ENCODE measurements at places on chromosomes 5 and 9.

- DNase-seq, result no peak
Observed at GRCh38 chr9:79089054-79089560, 482.7 kb upstream of the TLE4 start.

DNA sequence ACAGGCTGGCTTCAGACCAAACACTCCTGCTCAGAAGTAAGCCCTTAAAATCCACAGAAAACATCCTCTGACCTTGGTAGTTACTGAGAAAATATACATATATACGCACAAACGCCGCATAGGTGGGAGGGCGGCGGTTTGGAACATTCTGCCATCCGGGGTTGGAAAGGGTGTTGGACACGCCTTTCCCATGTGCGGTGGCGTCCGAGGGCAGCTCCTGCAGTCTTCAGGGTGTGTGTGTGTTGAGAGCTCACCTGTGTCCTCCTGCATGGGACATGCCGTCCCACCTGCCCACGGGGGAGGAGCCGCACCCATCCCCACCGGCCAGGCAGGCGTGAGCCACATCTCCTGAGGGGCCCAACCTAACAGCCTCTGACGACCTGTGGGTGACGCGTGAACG lies 28.2 kb downstream of the SLC9A3 start:
- DNase-seq, result no peak

GRCh38 chr9:89426384-89426961 lies 71.4 kb downstream of the SEMA4D start:
- DNase-seq, result no peak

DNA sequence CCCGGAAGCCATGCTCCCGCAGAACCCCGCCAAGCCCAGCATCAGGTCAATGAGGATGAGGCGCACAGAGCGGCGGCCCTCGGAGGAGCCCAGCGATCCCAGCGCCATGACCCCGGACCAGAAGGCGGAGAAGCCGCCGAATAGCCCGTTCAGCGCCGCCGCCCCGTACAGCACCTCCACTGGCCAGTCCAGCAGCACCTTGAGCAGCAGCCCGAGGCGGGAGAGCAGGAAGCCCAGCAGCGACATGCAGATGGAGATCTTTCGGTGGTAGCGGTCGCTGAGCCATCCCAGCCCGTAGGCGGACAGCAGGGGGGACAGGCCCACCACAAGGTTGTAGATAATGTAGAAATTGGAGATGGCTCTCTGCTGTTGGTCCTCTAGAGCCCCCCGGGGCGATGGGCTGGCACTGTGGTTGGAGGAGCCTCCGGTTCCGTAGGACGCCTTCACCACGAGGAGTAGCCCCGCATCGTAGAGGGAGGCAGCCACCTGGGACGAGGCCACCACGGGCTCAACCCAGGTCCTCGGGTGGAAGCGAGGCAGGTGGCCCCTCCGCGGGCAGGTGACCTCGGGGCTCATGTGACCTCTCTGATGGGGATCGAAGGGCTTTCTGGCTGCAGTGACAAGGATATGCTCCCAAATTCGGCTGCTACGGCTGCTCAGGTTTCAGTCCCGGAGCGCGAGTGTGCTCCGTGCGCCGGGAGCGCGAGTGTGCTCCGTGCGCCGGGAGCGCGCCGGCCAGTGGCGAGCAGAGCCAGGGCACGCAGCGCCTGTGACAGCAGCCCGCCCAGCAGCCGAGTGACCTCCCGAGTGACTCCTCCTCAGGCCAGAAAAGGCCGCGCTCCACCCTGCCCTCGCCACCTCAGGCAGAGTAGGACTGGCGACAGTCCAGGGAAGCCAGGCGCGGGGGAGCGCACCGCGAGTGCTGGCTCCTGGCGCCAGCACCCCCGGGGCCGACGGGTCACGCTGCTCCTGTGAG lies at the start of gene SLC46A2:
Gene SLC46A2, minus strand, starts transcription at position 771 of the 976 bp plus-strand sequence. Its CDS starts 195 bp downstream, at position 576.
- DNase-seq, result no peak

DNA sequence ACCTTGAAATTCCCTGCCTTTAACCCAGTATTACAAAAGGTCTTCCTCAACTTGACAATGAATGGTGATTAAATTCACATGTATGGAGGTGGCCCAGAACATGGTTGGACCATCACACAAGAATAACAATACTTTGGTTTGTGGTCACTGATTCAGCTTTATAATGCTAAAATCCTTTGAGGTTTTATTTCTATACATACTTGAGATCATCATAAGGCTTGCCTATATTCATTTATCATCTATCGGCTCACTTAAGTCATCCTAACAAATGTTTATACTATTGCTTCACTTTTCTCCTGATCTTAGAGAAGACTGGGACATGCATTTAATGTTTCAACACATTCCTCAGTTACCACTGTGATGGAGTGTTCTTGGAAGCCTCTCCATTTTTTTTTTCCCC lies 191.3 kb downstream of the DMAC1 start:
- no peak for DNase-seq

DNA sequence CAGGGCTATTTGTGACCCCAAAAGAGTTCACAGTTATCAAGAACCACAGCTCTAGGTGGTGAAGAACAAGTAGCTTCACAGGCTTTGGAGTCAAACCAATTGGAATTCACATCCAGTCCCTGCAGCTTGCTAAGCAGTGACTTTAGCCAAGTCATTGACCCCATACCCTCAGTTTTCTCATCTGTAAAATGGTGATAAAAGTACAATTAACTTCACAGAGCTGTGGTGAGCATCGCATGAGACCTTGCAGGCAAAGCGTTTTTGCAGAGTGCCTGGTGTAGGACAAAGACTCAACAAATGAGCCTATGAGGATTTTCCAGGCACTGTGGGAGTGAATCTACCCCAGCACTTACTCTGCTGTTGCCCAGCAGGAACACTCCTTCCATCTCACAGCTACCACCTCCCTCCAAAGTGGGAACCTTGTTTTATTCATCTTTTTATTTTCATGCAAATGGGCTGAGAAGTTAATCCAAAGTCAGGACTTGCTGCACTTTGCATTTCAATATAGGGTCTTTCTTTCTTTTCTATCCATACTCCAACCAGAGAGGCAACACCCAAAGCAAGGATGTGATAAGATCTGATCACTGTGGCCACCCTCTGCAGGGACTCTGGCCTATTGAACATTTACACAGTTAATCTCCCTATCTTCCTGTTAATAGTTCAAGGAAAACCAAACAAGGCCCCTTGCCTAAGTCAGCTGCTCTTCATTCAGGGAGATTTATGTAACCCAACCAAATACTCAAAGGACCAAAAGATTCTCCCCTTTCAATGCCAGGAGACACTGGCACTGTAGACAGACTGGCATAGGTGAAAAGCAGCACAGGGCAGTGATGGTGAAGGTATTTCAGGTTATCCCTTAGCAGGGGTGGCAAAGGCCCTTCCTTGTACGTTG lies 41.9 kb downstream of the ABCA1 start:
- DNase-seq, result no peak

- no peak for DNase-seq
Observed at GRCh38 chr9:38253200-38253599, 139.3 kb upstream of the ALDH1B1 start.

- no peak for DNase-seq
Observed at GRCh38 chr5:79011219-79011836, 26.2 kb upstream of the ARSB start.

DNA sequence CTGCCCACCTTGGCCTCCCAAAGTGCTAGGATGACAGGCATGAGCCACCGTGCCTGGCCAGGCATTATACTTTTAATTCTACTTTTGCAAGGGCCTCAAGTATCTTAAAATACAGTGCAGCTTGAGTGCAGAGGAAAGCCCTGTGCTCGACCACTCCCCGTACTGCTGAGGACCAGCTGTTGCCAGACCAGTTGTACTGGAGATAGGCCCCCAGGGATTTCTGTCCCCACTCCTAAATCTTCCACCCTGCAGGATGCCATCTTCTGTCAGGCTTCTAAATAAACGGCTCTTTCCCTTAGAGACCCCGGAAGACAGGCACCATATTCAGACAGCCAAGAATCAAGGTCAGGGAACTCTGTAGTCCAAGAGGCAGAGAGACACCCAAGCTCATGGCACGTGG lies 16.6 kb upstream of the PSMD5 start:
- DNase-seq, result no peak

DNA sequence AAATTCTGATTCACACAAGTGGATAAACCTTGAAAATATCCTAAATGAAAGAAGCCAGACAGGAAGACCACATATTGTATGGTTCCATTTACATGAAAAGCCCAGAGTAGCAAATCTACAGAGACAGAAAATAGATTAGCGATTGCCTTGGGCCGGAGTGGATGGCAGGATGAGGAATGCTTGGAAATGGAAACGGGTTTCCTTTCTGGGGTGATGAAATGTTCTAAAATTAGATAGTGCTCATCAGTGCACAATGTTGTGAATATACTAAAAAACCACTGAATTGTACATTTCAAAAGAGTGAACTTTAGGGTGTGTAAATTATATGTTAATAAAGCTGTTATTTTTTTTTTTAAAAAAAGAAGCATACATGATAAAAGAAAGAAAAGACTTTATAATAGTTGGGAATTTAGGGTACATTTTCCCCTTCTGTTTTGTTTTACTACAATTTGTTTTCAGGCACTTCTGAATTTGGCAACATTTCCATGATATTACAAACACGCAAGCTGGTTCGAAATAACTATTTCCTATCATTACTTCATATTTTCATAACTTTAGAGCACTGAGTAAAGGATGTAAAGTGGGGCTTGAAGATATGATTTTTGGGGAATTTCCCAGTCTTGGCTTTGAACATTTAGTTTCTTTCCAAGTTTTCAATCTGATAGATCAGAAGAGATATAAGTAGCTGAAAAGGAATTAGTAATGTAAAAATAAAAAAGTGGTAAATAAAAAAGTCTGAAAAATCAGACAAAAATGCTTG lies 23.9 kb downstream of the SLC35A4 start:
- DNase-seq, result no peak

- no peak for DNase-seq
Observed at GRCh38 chr5:51279983-51280706, 103.1 kb upstream of the ISL1 start.

DNA sequence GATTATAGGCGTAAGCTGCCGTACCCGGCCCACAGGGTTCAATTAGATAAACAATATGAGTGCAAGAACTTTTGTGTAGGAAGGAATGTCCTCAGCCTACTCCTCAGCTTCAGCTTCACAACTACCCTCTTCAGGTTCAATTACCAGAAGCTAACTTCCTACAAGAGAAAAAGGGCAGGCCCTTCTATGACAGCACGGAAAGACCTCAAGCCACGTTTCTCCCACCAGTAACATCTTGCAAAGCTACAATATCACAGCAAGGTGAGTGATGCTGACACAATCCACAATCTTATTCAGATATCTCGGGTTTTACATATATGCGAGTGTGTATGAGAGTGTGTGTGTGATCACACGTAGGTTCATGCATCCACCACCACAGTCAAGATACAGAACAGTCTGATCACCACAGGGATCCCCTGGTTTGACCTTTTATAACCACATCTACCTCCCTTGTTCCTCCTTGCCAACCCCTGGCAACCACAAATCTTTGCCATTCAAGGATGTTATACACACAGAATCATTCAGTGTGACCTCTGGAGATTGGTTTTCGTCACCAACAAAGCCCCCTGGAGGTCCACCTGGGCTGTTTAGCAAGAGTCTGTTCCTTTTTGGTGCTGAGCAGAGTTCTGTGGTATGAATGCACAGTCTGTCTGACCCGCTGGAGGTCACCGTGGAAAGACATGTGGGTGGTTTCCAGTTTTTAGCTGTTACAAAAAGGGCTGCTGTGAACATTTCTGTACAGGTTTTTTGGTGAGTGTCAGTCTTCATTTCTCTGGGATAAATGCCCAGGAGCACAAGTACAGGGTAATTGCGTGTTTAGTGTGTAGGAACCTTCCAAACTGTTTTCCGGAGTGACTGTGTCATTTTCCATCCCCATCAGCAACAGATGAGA lies 38.2 kb downstream of the IPPK start:
- DNase-seq, result no peak

DNA sequence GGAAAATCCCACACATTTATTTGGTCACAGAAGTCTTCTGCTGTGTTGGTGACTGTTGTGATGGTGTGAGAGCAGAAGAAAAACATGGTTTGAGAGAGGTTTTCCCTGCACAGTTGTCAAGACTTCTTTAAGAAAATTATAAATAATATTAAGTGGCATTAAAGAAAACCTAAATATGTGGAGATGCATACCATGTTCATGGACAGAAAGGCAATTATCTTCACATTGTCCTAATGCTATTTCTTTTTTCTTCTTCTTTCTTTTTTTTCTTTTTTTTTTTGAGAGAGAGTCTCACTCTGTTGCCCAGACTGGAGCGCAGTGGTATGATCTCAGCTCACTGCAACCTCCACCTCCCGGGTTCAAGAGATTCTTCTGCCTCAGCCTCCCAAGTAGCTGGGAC lies 24.3 kb upstream of the ERGIC1 start:
- DNase-seq, result no peak

DNA sequence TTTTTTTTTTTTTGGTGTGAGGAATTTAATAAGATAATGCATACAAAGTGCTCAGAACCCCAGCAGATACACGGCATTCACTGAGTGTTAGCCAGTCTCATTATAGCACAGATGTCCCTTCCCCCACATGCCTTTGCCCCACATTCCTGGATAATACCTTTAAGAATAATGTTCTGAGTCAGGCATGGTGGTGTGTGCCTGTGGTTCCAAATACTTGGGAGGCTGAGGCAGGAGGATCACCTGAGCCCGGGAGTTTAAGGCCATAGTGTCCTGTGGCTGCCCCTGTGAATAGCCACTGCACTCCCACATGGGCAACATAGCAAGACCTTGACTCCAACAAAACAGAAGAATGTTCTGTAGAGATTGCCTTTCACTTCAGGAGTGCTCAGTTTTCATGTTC lies 24.2 kb upstream of the ANKRD18A start:
- DNase-seq, result no peak

GRCh38 chr5:66436721-66437120 lies 159.5 kb upstream of the MAST4 start:
- no peak for DNase-seq

DNA sequence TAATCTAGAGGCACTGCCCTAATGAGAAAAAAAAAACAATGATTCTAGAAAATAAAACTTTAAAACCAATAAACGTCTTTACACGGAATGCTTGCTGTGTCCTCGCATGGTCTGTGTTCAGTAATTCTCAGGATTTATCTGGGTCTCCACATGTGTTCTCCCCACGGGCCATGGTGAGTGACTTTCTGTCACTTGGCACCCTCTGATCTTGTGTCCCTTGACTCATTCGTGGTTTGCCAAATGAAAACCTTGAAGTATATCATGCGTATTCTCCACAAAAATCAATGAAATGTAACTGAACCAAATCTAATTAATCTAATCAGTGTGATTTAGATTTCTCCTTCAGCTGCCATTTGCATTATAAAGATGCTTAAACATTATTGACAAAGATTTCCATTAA lies 48.0 kb downstream of the UBE2QL1 start:
- no peak for DNase-seq

Data from stimulated activated CD4-positive, alpha-beta T cell treated with anti-CD3 and anti-CD28 coated beads, Interleukin-2, amount 100 ng/mL, for 48 hours (primary cell).